Stimulated activated CD4-positive, alpha-beta T cell treated with anti-CD3 and anti-CD28 coated beads, TNF-alpha, amount 100 ng/mL, for 1 hour (primary cell): ENCODE measurements at places on chromosomes 16 and 17.

GRCh38 chr17:7136266-7136877, 21.8 kb upstream of the ASGR2 start:
- DNase-seq: peak; percentile 35

DNA sequence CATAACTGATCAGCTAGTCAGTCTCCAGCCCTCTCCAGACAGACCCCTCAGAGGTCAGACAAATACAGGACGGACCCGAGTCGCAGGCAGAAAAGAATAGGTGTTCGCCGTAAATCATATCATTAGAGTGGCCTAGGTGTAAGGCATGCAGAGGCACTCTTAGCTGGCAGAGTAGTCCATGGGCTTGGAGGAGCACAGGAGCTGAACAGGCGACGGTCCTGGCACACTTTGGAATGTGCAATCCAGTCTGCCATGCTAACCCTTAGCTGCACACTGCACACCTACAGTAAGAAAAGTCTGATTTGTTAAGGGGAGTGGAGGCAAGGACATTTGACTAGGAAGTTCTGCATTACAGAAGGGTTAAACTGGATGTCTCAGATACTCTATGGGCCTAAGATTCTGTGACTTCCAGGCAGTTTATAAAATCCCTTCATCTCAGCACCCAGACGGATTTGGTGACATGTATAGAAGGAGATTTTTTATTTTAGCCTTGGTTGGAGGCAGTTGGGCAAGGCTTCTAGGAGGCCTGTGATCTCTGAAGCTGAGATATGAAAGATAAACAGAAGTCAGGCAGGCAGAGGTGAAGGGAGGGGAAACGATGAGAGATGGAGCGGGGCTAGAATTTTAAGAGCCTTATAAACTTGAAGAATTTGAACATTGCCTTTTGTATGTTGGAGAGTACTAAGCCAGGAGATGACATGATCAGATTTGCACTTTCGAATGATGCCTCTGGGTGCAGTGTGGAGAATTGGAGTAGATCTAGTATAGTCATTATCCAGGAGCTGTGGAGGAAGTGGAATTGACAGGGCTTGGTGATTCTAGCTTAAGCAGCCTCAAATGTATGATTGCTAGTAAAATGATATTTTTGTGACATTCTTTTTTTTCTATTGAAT, 34.6 kb upstream of the SLC5A11 start:
- DNase-seq: no peak

GRCh38 chr17:42598905-42599304, 10.3 kb downstream of the RETREG3 start:
- no peak for DNase-seq

DNA sequence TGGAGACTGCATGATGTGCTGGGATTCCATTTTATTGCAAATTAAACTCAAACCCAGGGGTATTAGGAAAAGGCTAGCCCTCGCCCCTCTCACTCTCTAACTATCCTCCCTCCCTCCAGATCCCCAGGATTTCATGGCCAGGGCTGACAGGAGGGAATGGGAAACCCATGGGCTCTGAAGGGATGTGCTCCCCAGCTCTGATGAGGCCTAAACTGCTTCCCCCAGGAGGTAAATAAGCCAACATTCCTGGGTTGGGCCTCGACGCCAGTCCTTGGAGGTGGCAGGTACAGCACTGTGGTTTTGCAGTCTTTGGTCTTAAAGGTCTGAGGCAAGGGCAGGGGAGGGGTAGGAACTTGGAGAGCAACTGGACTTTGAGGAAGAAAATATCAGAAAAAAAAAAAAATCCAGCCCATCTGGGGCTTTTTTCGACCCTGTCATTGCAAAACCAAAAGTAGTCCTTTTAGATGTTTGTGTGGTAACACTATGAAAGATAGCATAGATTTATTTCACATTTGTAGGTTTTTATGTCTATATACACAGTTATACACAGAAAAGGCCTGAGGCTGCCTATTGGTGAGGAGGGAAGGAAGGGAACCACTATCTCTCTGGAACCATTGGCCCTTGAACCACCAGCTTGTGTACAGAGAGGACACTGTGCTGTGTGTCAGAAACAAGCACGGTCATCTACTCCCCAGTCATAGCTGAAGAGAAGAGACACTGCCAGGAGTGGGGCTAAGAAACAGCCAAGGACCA, 12.0 kb downstream of the C17orf113 start:
- no peak for DNase-seq

DNA sequence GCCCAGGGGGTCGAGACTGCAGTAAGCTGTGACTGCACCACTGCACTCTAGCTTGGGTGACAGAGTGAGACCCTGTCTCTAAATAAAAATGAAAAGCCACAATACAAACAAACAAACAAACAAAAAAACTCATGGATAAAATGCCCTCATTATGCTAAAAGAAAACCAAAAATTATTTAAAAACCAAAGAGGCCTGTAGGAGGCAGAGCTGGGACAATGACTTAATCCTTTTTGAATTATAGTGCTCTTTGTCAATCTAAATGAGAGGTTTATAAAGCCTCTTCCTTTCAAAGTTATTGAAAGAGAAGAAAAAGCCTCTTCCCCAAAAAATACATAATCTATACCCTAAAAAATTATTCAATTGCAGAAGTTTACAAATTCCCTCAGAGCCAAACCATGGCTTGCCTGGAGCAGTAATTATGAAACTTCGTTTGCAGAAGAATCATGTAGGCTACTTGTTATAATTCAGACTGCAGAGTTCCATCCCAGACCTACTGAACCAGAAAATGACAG, 18.5 kb downstream of the CRLF3 start:
- no peak for DNase-seq

GRCh38 chr16:53090591-53091411, 36.0 kb downstream of the CHD9 start:
- no peak for DNase-seq

GRCh38 chr17:69231521-69231920, 2.9 kb upstream of the ABCA10 start:
- DNase-seq: no peak

DNA sequence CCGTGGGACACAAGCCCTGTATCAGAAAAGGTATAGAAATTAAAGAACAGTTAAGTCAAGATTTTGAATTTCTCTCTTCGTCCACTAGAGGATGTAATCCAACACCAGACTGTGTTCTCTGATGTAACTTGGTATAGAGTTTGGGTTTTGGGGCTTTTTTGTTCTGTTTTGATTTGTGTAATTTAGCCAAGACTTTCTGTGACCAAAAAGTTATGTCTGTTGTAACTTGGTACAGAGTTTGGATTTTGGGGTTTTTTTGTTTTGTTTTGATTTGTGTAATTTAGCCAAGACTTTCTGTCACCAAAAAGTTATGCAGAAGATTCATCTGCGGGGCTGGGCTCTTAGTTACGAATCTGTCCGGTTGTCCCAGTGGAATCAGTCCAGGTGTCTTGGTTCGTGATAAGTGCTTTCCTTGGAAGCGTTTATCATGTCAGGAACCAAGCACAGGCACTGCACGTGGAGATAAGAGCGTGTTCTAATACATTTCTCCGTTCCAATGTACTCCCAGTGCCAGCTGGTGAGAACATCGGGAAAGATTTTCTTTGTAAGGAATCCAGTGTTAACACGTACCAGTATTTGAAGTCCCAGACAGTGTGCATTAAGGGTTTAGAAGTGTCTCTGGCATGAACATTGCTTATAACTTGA, 44.1 kb upstream of the SEC14L1 start:
- no peak for DNase-seq

- DNase-seq: no peak
These were observed 11.4 kb upstream of the NCBP3 start for GRCh38 chr17:3857261-3858105.

DNA sequence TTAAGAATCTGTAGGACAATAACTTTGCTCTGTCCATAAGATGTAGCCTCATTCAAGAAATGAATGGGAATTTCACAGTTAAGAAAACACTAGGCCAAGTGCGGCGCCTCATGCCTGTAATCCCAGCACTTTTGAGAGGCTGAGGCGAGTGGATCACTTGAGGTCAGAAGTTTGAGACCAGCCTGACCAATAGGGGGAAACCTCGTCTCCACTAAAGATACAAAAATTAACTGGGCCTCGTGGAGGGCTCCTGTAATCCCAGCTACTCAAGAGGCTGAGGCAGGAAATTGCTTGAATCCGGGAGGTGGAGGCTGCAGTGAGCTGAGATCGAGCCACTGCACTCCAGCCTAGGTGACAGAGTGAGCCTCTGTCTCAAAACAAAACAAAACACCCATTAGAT, 19.9 kb upstream of the RSL1D1 start:
- no peak for DNase-seq

DNA sequence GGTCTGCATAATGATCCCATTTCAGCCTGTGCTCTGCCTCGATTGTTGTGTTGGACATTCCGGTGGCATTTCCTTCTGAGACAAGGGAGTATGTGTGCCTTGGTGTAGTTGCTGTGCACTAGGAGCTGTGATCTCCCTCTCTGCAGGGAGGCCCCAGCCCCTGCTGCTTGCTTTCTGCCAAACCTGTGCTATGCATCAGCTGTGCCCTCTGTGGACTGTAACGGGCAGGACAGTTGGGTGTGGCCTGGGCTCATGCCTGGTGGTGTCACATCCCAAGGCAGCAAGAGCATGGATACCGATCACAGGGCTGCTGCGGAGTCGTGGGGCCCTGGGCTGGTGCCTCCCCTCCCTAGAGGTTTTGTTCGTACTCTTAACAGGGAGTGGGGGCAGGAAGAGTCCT, 3.8 kb upstream of the JPT2 start:
- no peak for DNase-seq

DNA sequence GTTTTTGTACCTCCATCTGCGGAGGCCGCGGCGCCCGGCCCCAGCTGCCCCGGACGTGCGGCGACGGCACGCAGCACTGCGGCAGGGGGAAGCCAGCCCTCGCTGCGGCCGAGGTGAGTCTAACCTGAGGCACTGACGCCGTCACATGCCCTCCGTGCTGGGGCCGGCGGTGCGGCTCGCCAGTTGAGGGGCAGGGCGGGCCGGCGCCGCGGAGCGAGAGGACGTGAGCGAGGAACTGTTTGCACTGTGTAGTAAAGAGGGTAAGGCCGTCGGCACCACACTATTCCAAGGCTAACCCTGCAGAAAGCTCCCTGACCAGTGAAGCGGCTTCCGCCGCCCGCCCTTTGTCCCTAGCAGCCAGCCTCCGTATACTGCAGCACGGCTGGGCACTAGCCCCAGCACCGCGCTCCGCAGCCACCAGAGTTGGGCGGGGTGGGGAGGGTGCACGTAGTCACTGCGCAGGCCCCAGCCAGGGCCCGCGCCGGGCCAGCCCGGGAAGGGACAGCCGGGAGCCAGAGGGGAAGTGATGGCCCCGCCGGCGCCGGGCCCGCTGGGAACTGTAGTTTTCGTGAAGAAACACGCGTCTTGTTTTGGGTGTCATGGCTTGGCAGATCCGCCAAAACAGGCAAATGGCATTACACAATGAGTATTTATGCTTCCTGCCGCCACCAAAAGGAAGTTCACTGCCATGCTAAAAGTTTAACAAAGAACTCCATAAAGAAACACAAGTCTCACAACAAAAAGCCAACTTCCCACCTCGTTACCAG, 580 bp upstream of the KANSL1 start:
- peak; percentile 75 for DNase-seq

- no peak for DNase-seq
These were observed 159.1 kb downstream of the SDK2 start for GRCh38 chr17:73485130-73485529.

DNA sequence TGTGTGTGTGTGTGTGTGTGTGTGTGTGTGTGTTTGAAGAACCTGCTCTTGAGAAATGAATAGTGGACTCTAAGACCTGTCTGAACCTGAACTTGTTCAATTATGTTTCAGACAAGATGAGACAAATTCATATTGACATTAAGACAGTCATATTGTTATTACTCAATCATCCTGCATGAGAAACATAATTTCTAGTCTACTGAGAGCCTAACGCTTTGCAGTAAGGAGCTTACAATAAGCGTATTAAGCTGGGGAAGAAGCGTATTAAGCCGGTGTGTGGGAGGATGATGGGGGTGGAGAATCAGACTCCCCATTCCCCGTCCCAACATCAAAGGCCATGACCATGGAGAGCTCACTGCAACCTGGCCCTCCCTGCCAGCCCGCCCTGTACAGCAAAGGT, 22.4 kb upstream of the MNT start:
- DNase-seq: no peak

DNA sequence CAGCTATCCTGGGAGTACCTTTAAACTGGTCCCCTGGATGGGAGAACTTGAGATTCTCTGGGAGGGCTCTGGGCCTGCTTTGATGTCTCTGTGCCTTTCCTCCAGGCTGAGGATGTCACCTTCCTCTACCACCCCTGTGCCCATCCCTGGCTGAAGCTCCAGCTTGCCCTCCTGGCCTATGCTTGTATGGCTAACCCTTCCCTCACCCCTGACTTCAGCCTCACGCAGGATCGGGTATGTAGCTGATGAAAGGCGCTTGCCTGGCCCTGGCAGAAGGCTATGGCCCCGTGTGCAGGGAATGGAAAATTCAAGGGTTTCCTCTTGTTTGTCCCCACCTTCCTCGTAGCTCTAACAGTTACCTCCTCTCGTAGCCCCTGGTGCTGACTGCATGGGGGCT, 3.0 kb downstream of the TP53I13 start:
- no peak for DNase-seq

DNA sequence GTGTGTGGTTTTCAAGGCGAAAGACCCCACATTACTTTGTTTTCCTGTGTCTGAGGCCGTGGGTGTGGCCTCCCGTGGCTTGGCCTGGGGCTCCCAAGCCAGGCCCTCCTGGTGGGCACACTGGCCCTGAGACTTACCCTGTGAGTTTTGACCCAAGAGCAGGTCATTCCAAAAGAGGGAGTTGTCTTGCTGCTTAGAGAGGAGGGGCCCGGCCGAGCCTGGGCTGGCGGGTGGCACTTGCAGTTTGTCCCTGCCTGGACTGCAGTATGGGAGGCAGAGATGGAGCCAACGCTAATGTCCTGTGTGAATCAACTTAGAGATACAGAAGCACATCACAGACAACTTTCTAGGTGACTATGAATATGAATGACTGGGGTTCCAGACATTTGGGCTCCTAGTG, 22.7 kb downstream of the PLEKHG4 start:
- no peak for DNase-seq

DNA sequence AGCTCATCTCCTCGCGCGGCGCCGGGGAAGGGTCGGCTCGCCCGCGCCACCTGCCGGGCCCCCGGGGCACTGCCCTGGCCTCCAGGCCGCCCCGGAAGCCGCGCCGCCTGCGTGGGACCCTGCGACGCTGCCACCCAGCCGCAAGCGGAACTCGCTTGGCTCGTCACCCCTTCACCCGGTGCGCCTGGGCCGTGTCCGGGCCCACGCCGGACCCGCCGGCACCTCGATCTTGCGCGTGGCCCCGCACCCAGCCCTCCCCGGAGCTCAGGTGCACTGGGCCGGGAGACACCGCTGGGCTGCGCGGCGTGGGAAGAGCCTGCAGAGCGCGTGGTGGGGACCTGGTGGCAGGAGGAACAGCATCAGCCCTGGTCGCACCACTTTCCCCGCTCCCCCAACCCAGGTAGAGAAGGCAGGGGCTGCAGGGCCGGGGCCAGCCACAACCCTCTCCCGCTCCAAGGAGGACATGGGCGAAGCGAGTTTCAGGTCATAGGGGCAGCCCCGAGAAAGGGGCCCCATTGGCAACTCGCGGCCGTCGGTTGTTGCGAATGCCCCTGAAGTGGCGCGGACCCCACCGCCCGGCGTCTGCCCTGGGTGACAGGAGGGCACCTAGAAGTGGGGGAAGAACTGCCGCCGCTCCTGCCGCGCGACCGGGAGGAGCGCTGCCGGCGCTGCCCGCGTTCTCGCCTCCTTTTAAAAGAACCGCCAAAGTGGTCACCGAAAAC, 363 bp upstream of the MIF4GD start:
- DNase-seq: peak; percentile 88

GRCh38 chr17:34764716-34765115, 185.3 kb downstream of the TMEM132E start:
- DNase-seq: no peak
